ENCODE measurements at places on chromosomes 5 and 9. TPM values are rescaled to one million over a fixed set of nuclear protein-coding genes. Genes with fewer than 3 reads are reported as not detected.

The SPDL1 gene
- 172 TPM for total RNA-seq

The PCDHGC4 gene
- total RNA-seq, result 0.18 TPM

The CLTB gene
- 98.5 TPM for total RNA-seq

The SLC4A9 gene
- total RNA-seq, result not detected

The TMEM174 gene
- not detected for total RNA-seq

The RPS23 gene
- 4,285 TPM for total RNA-seq

The BTNL8 gene
- total RNA-seq, result not detected

The PLAC8L1 gene
- 0.83 TPM for total RNA-seq

The C9orf153 gene
- not detected for total RNA-seq

The EMB gene
- total RNA-seq, result 21.6 TPM

The EPB41L4B gene
- total RNA-seq, result 12.9 TPM

The HSPB3 gene
- 1.3 TPM for total RNA-seq

The MAMDC2 gene
- total RNA-seq, result 2.2 TPM

The NR5A1 gene
- total RNA-seq, result not detected

The CSF2 gene
- 16.4 TPM for total RNA-seq

The INSL4 gene
- total RNA-seq, result not detected

The TMEM141 gene
- 46.9 TPM for total RNA-seq

The OR1L4 gene
- not detected for total RNA-seq

The CA9 gene
- 0.42 TPM for total RNA-seq

Measured in Daoy (cell line).